CD4-positive, CD25-positive, alpha-beta regulatory T cell (primary cell): ENCODE measurements at places on chromosomes 6 and 20. TPM values are rescaled to one million over a fixed set of nuclear protein-coding genes. Genes with fewer than 3 reads are reported as not detected.

DNA sequence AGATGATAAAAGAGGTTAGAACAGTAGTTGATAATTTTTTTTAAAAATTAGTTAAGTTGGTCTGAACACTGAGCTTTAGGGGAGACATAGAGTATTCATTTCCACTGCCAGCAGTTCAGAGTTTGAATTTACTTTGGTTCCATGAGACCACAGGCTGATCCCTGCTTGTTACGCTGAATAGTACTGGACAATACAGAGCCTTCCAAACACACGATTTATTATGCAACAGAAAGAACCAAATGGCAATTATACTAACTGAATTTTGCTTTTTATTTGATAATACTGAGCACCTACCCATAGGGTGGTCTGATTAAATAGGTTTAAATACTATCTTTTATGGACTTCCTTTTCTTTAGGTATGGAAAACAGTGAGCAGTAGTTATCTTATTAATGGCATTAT is 111.4 kb downstream of the POPDC3 start:
- DNase-seq = no peak

Gene IPCEF1
- 160 TPM for total RNA-seq

Gene COX4I2
- not detected for total RNA-seq

GRCh38 chr6:140540743-140541142 is 1166.3 kb upstream of the CITED2 start:
- DNase-seq = no peak

GRCh38 chr6:106533054-106533453 is 96.2 kb downstream of the RTN4IP1 start:
- no peak for DNase-seq

GRCh38 chr6:92706976-92707375 is 712.4 kb downstream of the EPHA7 start:
- no peak for DNase-seq

- no peak for DNase-seq
Observed at GRCh38 chr6:157185986-157186385, 137.3 kb downstream of the TMEM242 start.

DNA sequence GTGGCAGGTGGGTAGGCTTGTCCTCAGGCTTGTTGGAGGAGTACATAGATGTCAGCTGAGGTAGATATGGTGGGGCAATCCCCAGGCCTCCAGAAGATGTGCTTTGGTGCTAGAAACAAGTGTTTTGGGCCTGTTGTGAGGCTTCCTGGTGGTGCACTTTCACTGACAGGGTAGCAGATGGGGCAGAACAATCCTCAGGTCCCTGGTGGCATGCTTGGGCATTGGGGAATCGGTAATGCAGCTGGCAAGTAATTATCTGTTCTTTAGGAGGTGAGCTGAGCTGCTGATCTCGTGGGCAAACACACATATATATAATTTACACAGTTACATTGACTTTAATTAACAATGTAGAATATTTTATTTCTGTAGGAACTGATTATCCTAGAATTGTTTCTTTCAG is 458.7 kb downstream of the BMP2 start:
- DNase-seq = no peak

- no peak for DNase-seq
Observed at GRCh38 chr6:131216246-131216645, 81.0 kb downstream of the AKAP7 start.

DNA sequence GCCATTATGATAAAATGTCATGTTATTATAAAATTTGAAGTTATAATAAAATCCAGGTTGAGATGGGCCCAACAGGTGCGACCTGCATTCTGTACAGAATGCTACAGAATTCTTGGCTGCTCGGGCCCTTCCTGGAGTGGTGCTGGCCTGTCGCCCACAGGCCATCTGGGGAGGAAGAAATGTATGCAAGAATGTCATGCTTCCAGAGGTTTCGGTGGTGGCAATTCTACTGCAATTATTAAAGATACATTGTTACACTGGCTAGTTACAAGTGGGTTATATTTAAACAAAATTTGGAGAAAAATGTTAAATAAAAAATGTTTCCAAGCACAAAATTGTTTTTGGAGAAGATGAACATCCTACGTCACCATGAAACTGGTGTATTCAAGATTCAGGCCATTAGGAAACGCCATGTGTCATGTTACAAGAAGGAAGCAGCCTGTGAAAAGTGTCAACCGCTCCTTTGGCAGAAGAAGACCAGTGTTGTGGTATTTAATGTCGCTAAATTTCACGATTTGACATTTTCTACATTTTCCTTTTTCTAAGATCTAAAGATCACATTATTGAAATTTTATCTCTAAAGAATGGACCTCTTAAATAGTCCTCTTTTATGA is 7.1 kb downstream of the RAMACL start:
- no peak for DNase-seq
